AG09319 (cell line): ENCODE measurements at places on chromosomes 3 and 15.

DNA sequence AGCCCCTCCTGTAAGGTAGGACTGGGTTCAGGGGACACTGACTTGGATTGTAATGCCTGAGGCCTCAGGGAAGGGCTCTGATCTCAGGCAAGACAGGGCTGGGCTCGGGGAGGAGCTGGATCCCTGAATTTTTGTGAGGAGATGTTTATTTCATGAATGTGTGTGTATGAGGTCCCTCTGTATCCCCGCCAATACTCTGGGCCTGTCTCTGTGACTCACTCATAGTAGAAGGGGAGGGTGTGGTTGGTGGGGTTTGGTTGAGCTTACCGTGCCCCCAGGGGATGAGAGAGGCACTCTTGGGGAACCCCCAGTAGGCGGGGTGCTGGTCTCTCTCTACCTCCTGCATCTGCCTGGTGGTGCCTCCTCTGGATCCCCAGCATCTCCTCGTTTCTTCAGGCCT lies 28.1 kb downstream of the RPSA start:
- DNase-seq, result no peak

- DNase-seq, result no peak
Observed at GRCh38 chr3:140205598-140205997, 270.6 kb downstream of the CLSTN2 start.

DNA sequence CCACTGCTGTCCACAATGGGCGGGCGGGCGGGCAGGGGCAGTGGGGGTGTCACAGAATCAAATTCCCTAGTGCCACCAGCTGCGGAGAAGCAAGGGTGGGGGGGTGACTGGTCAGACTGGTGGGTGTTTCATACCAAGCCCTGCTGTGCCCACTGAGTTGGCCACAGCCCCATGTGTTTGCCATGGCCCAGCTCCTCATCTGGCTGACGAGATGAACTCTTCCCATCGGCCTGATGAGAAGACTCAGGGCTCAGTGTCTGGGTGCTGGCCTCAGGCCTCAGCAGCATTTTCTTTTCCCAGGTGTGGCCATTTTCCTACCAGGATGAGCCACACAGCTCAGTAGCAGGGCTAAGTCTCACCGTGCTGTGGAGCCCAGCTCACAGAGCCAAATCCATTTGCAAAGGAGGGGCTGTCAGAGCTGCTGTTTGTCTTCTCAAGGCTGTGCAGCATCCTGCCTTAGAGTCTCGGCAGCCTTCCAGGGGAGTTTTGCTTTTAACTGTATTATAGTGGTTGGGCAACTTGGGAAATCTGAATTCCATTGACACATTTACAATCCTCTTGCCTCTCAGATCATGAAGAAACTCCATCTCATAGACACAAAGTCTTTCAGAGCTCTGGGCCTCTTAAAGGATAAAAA lies 176.8 kb downstream of the ABHD5 start:
- DNase-seq, result no peak

DNA sequence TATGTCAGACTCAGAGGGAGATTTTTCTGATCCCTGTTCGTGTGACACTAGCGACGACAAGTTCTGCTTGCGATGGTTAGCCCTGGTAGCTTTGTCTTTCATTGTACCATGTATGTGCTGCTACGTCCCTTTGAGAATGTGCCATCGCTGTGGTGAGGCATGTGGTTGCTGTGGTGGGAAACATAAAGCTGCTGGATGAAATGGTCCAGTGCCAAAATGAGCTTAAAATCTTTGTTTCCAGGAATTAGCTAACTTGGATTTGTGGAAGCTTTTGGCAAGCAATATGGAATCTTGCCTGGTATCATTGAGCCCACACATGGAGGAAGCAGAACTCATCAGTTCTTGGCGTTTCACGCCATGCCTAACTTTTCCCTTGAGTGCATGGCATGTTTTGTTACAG lies 98.8 kb downstream of the SPRED1 start:
- no peak for DNase-seq

GRCh38 chr3:52572221-52572620 lies 35.8 kb downstream of the UQCC5 start:
- DNase-seq, result no peak

DNA sequence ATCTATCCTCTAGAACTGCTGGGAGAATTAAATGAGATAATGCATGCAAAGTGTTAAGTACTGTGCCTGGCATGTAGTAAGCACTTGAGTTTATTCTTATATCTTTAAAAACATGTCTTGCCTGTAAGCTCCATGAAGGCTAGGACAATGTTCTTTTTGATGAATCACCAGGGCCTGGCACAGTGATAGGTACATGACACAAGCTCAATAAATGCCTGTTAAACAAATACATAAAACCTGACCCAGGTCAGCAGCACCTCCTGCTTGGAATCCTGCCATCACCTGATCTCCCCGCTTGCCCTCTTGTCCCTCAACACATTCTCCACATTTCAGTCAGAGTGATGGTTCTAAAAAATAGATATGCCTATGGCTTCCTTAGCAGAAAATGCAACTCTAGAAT lies 186.8 kb downstream of the CHST2 start:
- DNase-seq, result no peak
